ENCODE measurements at places on chromosomes 6 and 20.

- DNase-seq, result no peak
Observed at GRCh38 chr20:8331740-8332412, 199.8 kb downstream of the PLCB1 start.

DNA sequence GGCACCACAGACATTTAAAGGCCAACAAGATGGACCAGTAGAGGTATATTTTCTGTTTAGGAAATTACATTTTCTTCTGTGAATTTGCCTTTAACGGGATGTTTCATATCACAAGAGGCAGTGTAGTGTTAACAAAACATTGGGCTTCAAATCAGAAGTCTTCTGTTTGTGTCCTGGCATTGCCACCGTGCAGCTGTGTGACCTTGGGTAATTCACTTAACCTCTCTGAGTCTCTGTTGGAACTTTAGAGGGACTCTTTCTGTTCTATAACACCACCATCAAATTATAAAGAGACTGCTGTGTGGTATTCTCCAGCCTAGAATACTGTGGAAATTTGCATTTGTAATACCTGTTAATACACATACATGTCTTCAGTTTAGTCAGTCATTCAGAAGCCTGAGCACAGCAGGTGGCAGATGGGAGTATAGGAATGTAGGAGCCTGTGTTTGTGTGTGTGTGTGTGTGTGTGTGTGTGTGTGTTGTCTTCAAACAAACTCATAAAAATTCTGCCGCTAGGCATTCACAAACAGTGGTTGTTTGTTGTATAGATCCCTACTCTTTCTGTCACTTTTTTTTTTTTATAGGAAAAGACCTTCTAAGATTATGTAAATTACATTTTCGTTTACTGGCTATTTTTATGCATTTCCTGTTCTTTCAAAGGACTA lies 22.6 kb downstream of the UST start:
- no peak for DNase-seq

DNA sequence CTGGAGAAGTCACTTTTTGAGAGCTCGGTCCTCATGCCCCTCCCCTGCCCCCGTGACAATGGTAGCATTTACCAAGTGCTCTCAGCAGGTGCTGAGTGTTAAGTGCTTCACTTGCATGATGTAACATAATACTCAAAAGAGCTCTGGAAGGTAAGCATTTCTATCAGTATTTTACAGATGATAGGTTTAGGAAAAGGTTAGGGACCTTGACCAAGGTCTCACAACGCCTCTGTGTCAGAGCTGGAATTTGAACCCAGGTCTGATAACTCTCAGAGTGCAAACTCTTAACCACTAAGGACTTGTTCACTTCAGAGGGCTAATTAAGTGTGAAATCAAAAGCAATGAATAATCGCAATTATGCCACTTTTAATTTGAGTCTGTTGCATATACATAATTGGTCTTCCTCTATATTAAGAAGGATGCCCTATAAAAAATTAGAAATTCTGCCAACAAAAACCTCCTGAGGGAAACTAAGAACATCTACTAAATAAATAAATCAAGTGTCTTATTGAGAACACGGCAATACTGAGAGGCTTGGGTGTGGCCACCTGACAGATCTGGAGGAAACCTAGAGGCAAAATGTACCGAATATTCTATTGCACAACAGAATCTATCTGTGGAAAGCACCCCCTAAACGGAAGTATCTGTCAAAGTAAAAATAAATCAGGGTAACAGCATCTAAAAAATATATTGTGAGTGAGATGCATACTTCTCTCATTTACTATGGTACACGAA lies 109.8 kb downstream of the BACH2 start:
- DNase-seq, result no peak

DNA sequence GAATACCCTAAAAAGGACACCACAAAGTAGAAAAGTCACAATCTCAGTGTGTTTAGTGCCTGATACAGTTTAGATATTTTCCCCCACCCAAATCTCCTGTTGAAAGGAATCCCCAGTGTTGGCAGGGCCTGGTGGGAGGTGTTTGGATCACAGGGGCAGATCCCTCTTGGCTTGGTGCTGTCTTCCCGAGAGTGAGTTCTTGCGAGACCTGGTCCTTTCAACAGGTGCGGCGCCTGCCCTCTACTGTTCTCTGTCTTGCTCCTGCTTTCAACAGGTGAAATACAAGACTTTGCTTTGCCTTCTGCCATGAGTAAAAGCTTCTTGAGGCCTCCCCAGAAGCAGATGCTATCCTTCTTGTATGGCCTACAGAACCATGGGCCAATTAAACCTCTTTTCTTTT lies 534.3 kb upstream of the NRSN1 start:
- no peak for DNase-seq

DNA sequence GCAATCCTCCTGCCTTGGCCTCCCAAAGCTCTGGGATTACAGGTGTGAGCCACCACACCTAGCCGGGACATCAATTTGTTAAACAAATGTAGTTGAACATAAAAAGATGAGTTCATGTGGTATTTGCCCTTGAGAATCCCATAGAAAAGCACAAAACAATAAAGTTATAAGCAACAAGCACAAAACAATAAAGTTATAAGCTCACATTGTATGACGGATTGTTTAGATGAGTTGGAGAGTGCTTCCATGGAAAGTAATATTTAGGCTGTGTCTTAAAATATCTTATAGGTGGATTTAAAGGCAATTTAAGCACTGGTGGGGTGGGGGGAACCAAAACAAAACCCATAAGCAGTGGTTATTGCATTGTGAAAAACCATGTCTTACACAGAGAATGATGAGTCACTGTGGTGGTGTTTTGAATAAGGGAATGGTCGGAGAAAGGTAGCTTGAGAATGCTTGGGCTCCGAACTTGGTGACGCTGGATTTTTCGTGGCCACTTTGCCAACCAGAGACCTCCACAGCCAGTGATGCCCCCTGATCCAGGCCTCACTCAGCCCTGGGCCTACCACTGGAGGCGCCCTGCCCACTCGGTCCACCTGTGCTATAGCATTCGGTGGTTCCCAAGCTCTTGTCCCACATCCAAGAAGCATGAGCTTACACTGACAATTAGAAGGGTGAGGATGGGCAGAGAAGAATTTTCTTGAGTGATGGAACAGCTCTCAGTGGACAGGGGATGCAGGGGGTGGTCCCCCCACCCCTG lies 256.0 kb downstream of the CDKAL1 start:
- no peak for DNase-seq

- DNase-seq, result no peak
Observed at GRCh38 chr20:63903796-63904561, 9.1 kb downstream of the DNAJC5 start.

- DNase-seq, result no peak
Observed at GRCh38 chr20:25064561-25065071, 6.7 kb upstream of the ACSS1 start.

GRCh38 chr6:84811351-84811750 lies 47.0 kb upstream of the TBX18 start:
- DNase-seq, result no peak

- no peak for DNase-seq
Observed at GRCh38 chr6:72819609-72820008, 197.7 kb downstream of the KCNQ5 start.

DNA sequence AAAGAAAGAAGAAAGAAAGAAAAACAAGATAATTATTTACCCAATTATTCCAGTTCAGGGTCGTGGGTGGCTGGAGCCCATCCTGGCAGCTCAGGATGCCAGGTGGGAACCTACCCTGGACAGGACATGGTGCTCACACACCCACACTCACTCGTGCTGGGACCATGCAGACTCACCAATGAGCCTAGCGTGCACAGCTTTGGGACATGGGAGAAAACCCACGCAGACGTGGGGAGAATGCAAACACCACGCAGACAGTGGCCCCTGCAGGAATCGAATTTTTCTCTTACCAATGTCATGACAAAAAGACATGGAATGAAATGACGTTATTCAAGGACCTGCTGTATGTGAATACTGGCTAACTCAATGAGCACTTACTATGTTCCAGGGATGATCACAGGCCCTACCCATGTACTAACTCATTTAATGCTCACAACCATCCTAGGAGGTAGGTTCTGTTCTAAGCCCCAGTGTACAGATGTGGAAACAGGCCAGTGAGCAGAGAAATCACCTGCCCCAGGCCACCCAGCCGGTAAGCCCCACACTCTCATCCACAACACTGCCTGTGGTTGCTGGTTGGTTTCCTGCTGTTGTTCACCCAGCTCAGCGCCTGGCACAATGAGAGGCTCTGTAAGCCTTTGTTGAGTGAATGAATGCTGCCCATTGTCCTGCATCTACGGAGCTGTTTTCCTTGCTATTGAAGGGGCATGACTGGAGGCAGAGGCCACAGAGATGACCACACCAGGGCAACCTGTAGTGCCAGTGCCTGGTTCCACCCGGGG lies 6.8 kb upstream of the PI16 start:
- DNase-seq, result peak; percentile 45

DNA sequence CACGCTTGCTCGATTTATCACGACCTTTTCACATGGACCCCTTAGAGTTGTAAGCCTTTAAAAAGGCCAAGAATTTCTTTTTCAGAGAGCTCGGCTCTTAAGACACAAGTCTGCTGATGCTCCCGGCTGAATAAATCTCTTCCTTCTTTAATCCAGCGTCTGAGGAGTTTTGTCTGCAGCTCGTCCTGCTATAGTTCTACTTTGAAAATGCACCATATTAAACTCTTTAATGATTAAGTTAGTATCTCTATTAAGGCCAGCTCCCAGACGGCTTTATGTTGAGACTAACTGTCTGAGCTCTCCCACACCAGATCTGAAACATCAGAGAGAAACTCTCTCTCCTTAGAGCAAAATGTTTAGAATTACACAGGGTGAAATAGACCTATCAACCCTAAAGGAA lies 18.0 kb upstream of the GSTA3 start:
- DNase-seq, result no peak

DNA sequence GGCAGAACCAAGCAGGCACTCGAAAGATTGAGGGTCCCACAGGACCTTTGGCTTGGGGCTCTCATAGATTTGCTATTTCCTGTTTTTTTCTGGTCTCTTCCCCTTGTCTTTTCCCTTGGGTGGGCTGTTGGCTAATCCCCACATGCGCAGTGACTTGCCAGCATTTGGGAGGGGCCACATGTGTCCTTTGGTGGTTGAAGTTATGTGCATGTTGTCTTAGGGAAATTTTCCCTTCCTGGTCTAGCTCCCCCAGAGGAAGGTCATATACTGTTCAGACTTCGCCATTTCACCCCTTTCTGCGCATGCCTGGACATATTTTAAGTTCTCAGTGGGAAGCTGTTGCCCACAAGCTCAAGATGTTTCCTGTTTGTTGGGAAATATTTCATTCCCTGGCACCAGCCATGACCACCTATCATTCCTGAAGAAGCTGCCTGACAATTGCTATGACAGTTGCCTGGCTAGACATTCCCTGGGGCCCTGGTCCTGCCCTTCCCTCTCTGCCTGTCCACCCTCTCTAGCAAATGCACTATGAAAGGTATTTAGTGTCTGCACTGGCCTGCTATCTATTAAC lies 156.2 kb upstream of the THBS2 start:
- no peak for DNase-seq
